ENCODE measurements at places on chromosomes 6 and 20.

DNA sequence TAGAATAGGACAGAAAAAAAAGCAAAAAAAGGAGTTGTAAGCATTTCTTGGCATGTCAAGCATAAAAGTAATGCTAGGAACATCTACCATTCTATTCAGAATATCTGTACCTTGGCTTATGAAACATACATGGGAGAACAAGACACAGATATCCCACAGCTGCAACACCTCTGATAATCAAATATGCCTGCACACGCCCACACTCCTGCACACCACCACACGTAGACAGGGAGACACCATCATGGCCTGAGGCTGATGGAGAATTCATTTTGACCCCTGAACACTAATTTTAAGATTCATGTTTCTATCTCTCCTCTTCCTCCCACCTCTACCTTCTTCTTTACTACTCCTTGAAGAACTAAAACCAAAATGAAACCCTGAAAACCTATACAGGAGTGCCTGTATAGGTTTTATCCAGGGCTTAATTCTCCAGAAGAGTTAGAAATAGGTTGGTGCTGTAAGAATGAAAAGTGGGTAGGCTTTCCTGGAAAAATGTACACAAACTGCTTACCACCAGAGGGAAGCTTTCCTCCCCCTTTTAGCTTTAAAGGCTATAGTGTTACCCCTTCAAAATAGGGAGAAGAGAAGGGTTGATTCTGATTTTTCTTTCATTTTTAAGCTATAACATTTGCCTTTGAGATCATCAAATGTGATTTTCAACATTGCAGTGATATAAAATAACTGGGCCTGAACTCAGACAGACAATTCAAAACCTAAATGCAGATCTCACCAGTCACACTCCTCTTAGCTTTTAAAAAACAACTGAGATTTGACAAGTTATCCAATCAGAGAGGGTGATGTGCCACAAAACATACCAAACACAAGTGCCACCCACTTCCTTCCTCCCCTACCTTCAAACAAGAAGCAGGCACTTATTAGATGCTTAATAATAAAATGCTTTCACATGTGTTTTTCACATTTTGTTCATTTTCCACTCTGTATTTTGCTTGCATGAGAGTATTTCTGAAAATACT is 57.9 kb downstream of the ELOVL5 start:
- DNase-seq: no peak

- no peak for DNase-seq
Observed at GRCh38 chr20:13870170-13870748, 85.4 kb downstream of the NDUFAF5 start.

- DNase-seq: no peak
Observed at GRCh38 chr6:136922685-136923006, 545 bp downstream of the SLC35D3 start.

- no peak for DNase-seq
Observed at GRCh38 chr6:143529095-143529494, 17.6 kb upstream of the FUCA2 start.

DNA sequence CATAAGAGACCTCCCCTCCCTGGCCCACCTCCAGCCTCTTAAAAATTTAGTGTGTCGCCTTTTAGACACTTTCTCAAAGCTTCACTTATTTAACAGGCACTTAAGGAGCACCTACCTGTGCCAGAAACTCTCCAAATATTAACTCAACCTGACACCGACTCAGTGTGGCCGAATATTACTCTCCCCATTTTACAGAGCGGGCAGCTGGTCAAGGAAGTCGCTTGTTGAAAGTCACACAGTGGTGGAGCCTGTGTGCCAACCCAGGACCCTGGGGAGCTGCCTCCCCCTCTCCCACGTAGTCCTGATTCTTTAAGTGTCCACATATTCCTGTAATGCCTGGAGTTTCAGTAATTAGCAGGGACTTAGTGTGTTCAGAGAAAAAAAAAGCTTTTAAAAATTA is 1.0 kb upstream of the PMEPA1 start:
- no peak for DNase-seq

GRCh38 chr6:68296126-68296525 is 339.0 kb upstream of the ADGRB3 start:
- no peak for DNase-seq

DNA sequence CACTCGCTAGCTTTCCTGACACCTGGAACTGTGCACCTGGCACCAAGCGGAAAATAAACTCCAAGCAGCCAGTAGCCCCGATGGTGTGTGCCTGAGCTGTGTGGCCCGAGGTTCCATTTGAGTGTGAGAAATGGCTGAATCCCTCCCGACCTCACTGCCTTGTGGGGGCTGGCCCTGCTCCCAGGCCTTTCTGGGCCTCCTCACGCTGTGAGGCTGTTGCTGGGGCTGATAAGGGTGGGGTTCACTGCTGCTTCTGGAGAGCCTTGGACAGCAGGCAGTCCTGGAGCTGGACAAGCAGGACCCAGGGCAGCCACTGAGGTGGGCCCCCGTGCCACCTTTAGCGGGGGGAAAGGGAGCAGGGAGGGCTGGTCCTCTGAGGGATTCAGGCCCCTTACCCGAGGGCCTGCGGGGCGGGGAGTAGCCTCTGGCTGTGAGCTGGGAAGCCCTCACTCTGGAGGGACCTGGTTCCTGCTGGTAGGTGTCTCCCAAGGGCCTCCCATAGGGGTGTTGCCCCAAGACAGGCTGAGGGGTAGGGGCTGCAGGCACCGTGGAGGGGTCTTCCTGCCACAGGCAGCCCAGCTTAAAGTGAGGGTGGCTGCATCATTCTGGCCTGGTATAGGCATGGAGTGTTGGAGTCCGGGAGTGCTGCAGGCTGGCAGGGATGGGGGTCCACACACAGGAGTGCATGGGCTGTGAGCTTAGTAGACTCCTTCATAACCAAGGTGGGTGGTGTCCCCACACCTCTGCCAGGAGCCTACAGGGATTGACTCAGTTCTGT is 1.7 kb downstream of the PPDPF start:
- DNase-seq: no peak
